ENCODE measurements at places on chromosomes 2 and 18.

DNA sequence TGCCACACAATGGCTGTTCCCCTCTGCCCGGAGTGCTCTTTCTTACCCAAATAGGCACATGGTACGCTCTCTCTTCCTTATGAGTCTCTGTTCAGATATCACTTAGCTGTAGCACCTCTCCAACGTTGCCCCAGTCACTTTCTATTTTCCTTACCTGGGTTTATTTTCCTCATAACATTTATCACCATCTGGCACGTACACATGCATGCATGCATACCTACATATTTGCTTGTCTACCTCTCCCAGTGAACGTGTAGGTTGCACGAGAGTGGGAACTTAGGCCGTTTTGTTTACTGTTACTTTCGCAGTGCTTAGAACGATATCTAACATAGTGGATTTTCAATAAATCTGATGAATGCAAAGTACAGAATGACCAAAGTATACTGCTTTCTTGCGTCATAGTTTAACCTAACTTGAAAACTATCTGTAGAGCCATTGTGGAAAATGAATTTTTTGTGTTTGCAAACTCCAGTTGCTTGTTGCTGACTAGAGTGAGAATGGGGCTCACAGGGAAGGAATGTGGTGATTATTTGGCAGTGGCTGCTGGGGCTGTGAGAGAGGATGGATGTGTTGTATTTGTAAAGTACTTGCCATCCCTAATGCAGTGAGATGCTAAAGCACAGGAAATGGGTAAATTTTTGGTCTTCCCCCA, 47.1 kb downstream of the ACSL3 start:
- DNase-seq: no peak

GRCh38 chr2:191878548-191879279, 31.8 kb upstream of the CAVIN2 start:
- no peak for DNase-seq

- no peak for DNase-seq
Measured at GRCh38 chr18:13226533-13227144, 8.1 kb downstream of the LDLRAD4 start.

GRCh38 chr2:22817197-22817596, 567.8 kb upstream of the KLHL29 start:
- DNase-seq: no peak

- DNase-seq: no peak
Measured at GRCh38 chr2:234003972-234004617, 46.4 kb upstream of the SPP2 start.
